ENCODE measurements at places on chromosomes 2 and 18. TPM values are rescaled to one million over a fixed set of nuclear protein-coding genes. Genes with fewer than 3 reads are reported as not detected.
A peak's percentile ranks its signal among the peaks of the same experiment; 100 is the strongest.

- DNase-seq = no peak
These were observed 472.3 kb downstream of the TNS1 start for GRCh38 chr2:217530392-217531090.

DNA sequence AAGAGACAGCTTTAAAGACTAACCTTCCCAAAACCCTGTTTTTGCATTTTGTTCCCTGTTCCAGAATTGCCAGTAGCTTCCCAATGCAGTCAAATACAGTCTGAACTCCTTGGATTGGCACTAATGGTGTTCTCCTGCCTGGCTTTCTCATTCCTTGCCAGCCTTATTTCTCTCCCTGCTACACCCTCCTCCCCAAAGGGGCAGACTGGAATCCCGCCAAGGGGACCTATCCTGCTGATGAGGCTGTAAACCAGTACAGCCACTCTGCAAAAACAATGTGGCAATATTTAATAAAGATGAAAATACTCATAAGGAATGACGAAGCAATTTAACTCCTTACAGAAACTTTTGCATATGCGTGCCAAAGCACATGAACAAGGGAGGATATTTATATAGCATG lies 4.5 kb upstream of the SLC4A5 start:
- DNase-seq = no peak

GRCh38 chr2:207984765-207985480 lies 40.4 kb downstream of the PLEKHM3 start:
- no peak for DNase-seq

- DNase-seq = no peak
These were observed 113.0 kb downstream of the ICA1L start for GRCh38 chr2:202758604-202759003.

- DNase-seq = peak; percentile 81
These were observed 176.7 kb downstream of the MTX2 start for GRCh38 chr2:176445956-176446355.

- DNase-seq = peak; percentile 63
These were observed 127.6 kb upstream of the TWIST2 start for GRCh38 chr2:238720232-238720672.

DNA sequence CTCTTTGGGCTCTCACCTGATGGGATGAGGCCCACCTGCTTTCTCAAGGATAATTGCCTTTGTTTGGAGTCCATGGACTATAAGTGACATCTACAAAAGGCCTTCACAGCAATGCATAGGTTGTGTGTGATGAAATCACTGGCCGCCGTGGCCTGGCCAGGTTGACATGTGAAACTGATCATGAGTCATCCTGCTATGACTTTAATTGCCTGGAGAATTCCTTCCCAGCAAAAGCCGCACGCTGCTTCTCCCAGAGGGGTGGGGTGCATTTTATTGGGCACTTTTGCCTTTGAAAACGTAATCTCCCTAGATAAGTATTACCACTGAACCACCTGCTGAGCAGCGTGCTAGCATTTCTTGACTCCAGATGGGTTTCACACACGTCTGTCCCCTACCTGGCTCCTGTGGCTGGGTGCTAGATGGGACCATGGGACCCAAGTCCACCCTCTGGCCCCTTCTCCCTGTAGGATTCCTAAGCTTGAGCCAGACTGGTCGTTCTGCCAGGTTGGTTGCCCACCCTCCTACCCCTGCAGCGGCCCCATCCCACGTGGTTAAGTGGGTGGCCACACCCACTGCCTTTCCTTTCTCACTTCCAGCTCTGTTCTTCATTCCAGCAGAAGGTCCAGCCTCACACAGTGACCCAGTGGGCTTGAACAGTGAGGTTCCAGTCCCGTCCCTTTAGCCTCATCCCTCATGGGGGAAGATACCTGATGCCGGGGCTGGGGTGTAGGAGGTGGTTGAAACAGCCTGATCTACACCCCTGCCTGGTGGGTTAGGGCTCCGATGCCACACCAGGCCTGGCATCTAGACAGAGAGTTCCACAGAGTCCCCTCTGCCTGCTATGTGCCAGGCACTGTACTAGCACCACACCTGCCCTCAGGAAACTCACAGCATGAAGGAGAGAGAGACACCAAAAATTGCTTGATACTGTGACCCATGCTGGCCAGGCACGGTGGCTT lies 89.6 kb downstream of the GBX2 start:
- no peak for DNase-seq

The IHH gene
- total RNA-seq = not detected

The CRACDL gene
- total RNA-seq = 2.2 TPM

The FLACC1 gene
- total RNA-seq = 0.60 TPM

The HK2 gene
- 3.4 TPM for total RNA-seq

The PLGLB1 gene
- total RNA-seq = 1.4 TPM

The DPYSL5 gene
- total RNA-seq = not detected

The ZNF521 gene
- total RNA-seq = 130 TPM

Data from lung microvascular endothelial cell (primary cell).